ENCODE measurements at places on chromosomes 4 and X.
A peak's percentile ranks its signal among the peaks of the same experiment; 100 is the strongest.

- DNase-seq = no peak
These were observed 434.8 kb downstream of the MAPK10 start for GRCh38 chr4:85925071-85925470.

- DNase-seq = no peak
These were observed 68.2 kb downstream of the USP9X start for GRCh38 chrX:41153448-41153847.

DNA sequence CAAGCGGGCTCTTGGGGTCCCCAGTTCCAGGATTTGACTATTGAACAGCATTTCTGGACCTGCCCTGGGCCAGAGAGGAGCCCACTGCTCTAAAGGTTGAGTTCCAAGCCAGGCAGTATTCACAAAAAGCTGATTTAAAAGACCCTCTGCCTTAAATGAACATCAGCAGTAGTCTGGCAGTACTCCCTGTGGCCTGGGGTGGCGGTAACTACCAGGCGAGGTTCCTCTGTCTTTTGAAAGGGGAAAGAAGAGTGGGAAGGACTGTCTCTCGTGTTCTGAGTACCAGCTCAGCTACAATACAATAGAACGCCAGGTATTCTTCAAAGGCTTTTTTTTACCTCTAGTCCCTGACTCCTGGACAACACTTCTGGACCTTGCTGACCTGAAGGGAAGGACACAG is 456.4 kb upstream of the TEX13C start:
- DNase-seq = no peak

DNA sequence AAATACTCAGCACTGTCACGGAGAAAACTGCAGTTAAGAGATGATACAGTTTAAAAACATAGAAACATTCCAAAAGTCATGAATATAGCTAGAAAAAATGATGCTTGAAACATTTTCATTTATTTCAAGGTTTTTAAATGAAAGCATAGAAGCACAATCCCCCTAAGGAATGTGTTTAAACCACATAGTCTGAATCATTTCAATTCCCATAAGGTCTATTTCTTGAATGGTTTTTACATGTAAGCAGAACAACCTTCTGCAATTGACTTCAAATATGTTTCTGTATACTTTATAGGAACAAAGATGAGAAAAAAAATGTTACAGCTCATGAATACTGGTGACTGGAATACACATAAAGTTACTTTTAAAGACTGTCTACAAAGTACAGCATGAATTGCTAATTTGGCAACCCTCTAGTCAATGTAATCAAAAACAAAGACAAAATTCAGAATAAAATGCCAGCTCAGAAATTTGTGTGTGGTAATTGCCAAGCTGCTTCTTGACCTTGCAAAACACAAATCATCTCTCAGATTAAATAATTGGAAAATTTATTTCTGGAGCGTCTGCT is 886.4 kb upstream of the ADGRL3 start:
- DNase-seq = no peak

DNA sequence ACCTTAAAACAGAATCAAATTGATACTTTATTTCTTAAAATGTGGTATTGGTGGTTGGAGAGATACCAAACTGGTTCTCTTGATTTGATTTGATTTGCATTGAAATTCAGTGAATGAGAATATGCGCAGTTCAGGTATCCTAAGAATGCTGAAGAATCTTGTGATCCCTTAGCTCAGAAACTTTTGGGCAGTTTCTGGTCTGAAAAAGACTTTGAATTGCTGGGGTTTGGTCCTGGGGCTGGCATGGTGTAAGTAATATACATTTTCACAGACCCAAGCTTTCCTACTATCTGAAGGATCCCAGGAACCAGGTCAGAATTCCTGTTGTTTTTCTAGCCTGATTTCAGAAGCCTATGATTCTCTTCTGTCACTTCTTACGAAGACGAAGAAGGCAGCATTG is 6.6 kb downstream of the RAB33B start:
- no peak for DNase-seq

DNA sequence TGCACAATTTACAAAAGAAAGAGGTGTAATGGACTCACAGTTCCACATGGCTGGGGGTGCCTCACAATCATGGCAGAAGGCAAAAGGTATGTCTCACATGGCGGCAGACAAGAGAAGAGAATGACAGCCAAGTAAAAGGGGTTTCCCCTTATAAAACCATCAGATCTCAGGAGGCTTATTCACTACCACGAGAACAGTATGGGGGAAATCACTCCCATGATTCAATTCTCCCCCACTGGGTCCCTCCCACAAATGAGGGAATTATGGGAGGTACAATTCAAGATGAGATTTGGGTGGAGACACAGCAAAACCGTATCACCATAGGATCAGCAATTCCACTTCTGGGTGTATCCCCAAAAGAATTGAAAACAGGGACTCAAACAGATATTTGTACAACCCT is 97.5 kb upstream of the STX18 start:
- DNase-seq = no peak

DNA sequence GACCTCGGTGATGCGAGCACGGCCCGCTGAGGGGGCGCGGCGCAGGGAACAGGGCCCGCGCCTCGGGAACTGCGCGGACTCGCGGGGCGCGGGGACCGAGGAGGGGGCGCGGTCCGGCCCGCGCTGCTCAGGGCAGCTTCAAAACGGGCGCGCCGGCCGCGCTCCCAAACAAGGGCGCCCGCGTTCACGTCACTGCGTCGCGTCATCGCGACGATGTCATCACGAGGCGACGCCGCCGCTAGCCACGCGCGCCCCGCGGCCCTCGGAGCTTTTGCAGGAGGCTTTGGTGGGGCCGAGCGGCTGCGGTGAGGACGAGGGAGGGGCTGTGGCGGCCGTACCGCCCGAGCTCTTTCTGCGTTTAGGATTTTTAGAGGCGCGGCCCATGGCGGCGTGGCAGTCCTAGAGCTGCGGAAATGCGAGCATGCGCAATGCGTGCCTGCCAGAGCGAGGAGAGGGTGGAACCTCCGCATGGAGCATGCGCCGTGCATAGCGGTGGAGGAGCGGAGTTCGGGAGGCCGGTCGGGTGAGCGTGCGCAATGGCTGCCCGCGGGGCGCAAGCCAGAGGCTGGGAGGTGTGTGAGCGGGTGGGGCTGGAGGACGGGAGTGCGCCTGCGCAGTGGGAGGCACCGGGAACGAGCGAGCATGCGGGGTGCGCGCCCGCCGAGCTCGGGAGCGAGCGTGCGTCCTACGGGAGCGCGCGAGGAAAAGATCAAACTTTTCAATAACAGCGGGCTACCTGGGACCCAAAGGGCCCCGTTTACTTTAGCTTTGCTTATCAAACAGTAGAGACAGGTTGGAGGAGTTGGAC is at the start of gene PPP2R3B:
PPP2R3B (minus strand) TSS at position 140 of the 808 bp plus-strand sequence. CDS start 216 bp downstream, outside the sequence.
- peak; percentile 97 for DNase-seq

- no peak for DNase-seq
These were observed 15.0 kb upstream of the REST start for GRCh38 chr4:56892691-56893090.

DNA sequence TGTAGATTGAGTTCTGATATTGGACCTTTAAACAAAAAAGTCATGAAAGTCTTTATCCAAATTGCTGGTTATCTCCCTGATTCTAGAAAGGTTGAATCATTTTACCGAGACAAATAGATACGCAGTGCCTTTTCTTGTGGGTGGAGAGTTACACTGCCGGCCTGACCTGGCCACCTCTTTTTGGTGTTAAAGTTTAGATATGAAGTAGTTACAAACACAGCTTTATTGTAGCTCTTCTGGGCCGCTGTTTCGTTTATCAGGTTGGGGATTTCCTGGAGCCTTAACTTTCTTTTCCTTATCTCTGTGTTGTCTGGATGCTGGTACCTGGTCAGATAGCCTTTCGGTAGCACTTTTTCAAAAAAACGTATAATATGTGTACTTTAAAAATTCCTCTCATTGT is 31.0 kb downstream of the FNIP2 start:
- DNase-seq = no peak

DNA sequence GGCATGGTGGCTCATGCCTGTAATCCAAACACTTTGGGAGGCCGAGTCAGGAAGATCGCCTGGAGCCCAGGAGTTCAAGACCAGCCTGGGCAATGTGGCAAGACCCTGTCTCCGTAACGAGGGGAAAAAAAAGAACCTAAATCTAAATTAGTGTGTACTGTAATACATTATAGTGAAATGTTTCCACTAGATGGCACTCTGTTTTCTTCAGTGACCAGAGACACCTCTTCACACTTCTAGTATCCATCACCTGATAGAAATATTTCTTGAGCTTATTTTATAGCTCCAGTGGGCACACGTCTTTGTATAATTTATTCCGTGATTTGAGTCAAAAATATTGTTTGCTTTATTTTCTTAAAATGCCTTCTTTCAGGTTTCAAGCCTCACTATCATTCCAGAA is 600.9 kb upstream of the DIPK2B start:
- no peak for DNase-seq

DNA sequence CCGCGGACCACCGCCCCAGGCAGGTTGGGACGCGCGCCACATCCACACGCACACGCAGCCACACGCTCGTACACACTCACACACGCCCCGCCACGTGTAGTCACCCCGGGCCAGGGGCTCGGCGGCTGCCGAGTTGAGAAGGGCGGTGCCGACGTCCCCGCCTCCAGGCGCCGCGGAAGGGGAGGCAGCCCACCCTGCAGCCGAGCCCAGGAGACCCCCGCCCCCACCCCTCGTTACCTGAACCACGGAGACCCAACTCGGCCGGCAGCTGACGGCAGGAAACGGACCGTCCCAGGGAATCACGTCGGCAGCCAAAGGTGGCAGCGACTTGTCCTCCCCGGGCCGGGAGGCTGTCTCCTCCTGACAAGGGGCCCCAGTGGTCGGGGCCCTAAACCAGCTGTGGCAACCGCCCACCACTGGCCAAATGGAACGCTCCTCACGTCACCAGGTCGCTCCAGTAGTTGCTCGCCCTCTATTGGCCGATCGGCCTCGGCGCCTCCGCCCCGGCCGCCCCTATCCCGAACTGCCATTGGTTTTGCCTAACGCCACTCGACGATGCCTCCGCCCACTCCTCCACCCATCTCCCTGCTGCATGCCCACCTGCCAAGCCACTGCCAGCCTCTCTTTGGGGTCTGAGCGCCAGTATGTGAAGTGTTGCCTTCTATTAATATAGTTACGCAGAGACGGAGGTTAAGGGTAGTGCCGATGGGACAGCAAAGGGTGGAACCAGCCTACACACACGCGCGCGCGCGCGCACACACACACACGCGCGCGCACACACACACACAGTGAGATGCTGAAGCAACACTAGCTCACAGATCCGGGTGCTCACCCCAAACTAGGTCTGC is at the start of gene ZDHHC9:
ZDHHC9 (minus strand) TSS at position 428 of the 848 bp plus-strand sequence. CDS start 1,941 bp downstream, outside the sequence.
- DNase-seq = peak; percentile 82

DNA sequence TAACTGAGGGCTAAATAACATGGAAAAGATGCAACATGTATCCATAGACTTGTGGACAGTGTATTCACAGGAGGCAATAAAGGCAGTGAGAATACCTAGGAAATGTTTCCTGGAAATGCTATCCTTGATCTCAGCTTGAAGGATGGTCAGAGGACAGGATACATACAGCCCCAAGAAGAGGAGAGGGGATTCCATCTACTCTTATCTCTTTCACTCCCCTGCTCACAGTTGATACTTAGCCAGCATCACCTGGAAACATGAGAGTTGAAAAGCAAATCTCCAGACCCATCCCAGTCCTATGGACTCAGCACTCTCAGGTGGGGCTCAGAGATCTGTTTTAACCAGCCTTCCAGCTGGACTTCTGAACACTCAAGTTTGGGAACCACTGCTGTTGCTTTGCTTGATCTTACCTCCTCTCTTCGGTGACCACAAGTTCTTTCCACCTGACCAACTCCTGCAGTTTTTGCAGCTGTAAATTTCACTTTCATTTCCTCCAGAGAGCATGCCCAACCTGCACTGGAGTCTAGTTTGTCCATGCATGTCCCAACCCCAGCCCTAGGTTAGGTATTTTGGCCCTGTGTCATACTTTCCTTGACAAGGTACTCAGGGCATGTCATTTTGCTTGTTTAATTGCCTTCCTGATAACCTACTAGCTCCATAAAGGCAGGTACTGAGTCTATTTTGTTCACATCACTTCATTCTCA is 10.4 kb downstream of the RELL1 start:
- DNase-seq = no peak

GRCh38 chr4:86963697-86964096 is 28.9 kb downstream of the AFF1 start:
- DNase-seq = no peak

- DNase-seq = no peak
These were observed 128.2 kb downstream of the ASMT start for GRCh38 chrX:1743105-1743504.

- DNase-seq = no peak
These were observed 30.2 kb upstream of the CCNG2 start for GRCh38 chr4:77126809-77127208.

DNA sequence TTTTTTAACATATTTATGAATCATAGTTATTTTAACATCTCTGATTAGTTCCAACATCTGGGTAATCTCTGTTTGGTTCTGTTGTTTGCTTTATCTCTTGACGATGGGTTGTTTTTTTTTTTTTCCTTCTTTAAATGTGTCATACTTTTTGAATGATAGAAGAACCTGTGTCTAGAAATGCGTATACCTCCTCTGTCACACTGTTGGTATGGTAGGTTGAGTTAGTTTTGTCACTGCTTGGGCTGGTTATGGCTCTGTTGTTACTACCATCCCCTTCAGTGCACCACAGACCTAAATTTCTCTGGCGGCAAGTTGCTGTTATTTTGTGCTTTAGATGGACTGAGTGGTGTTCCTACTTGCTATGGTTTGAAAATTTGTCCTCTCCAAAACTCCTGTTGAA is 16.8 kb downstream of the STIM2 start:
- DNase-seq = no peak

DNA sequence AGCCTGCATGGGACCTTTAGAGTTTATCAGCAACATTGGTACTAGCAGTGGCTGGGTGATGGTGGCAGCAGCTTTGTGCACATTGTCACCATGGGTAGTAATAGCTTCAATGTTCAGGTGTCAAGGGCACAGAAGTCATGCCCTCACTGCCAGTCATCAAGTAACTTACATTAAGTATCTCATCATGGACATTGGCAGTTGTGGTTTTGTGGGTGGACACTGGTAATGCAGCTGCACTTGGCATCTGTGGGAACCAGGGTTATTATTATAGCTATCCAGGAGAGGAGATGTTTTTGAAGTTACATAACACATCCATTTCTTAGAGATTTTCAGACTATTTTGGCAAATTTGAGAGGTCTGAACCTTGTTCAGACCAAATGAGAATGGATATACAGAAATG is 243.2 kb upstream of the NOCT start:
- DNase-seq = no peak
